ENCODE measurements at places on chromosomes 16 and 17.
A peak's percentile ranks its signal among the peaks of the same experiment; 100 is the strongest.

DNA sequence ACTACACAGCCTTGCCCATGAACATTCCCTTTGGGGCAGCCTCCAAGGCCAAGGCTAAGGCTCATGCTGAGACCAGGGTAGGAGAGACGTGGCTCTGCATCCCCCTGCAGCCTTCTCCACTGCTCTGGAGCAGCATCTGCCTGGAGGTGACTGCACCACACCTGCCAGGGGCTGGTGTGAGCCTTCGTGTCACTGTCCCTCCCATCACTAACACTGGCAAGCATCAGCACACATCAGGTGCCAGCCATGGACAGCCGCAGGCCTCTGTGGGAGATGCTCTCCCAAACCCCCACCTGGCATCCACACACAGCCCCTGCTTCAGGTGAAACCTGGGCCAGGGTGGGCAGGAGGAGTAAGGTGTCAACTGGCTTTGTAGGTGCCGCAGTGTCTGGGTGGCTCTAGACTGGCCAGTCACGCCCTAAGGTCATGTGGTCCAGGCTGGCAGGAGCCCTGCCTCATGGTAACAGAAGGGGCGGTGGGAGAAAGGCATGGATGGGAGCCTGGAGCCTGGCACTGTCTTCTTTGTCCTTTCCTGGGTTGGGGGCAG lies 18.1 kb upstream of the MTSS2 start:
- DNase-seq: no peak

DNA sequence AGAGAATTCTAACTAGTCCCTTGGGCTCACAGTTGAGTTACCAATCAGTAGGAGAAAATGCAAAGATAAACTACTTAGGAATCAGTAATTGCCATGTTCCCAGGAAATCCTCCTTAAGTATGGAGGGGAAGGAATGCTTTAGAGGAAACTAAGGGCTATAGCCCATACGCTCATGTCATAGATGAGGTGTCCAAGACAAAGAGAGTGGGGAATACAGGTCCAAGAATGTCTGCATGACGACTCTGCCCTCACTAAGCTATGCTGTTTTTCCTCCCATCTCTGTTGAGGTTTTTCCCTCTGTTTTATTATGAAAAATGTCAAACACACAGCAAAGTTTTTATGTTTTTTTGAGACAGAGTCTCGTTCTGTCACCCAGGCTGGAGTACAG lies 16.0 kb downstream of the LDHD start:
- no peak for DNase-seq

- DNase-seq: no peak
Observed at GRCh38 chr17:80890921-80891396, 100.7 kb upstream of the CHMP6 start.

DNA sequence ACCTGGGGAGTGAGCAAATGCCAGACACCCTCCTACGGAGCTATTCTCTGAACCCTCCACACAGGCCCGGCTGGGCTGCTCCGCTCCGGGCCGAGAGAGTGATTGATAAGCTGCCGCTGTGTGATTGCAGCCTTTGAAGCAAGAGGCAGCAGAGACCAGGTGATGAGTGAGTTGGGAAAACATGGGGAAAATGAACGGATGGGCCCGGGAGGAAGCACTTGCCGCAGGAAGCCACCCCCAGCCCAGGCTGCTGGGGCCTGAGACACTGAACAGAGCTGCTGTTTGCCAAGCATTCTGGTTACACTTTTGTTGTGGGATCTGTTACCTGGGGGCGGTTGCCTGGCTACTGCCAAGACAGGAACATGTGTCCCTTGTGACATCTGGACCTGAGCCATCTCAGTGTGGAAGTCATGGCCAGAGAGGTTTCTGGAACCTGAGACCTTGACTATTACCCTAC lies 46.4 kb upstream of the KLHDC4 start:
- DNase-seq: no peak

GRCh38 chr17:18177133-18177532 lies 6.5 kb upstream of the ALKBH5 start:
- no peak for DNase-seq

GRCh38 chr17:382644-383533 lies 30.3 kb upstream of the RPH3AL start:
- DNase-seq: no peak

- no peak for DNase-seq
Observed at GRCh38 chr16:23836078-23836403, 258 bp downstream of the PRKCB start.

DNA sequence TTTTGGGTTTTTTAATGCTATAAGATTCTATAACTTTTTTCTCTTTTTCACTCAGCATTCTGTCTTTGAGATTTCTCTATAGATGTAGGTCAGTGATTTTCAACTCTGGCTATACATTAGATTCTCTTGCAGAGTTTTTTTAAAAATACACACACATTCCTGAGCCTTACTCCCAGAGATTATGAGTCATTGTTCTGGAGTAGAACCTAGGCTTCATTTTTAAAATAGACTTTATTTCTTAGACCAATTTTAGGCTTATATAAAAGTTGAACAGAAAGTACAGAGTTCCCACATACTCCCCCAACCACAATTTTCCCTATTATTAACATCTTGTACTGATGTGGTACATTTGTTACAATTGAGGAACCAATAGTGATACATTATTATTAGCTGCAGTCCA lies 63.3 kb downstream of the CYB561 start:
- DNase-seq: no peak

DNA sequence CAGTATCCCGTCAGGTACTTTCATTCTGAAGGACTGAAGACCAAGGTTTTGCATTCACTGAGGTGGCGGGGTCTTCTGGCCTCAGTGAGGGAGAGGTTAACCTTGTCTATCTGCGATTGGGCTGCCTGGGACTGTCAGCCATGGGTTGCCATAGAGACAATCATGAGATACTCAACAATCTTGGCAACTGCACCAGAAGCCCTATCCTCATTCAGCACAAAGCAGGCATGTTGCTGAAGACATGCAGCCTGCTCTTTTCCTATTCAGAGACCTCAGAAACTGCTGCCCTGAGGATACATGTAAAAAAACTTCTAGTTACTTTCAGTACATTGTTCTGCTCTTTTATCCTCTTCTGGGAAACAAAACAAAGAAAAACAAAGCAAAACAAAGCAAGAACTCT lies 146.3 kb upstream of the PIRT start:
- DNase-seq: no peak

DNA sequence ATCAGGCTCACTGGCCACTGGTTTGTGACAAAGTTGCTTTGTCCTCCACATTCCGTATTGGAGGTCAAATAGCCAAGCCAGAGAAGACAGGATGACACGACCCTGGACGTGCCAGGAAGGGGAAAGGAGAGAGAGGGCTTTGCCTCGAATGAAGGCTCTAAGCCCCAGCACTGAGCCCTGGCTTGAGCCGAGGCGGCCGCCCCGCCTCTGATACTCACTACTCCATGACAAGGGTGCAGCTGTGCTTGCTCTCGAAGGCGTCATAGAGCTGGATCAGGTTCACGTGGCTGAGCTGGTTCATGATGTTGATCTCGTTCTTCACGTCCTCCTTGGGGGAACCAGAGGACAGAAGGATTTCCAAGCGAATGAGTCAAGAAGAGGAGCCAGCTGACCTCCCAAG lies 19.3 kb downstream of the MYLK3 start:
- DNase-seq: no peak

DNA sequence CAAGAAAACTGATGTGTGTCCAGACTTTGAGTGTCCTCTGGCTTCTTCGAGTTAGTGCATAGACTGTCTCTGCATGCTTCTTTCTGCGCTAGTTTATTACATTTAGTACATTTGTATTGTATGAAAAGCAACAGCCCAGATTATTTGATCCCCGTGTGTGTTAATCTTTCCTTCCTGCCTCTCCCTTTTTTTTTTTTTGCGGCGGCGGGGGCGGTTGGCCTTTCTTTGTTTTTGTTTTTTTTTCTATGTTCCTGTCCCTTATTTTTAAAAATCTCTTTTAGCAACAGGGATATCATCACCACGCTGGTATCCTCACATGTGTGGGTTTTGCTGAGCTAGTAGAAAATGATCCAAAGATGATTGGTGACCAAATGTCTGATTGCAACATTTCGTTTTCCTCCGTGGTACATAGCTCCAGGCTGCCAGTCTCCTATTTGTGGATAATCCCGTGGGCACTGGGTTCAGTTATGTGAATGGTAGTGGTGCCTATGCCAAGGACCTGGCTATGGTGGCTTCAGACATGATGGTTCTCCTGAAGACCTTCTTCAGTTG lies 9.4 kb downstream of the SCPEP1 start:
- DNase-seq: no peak

DNA sequence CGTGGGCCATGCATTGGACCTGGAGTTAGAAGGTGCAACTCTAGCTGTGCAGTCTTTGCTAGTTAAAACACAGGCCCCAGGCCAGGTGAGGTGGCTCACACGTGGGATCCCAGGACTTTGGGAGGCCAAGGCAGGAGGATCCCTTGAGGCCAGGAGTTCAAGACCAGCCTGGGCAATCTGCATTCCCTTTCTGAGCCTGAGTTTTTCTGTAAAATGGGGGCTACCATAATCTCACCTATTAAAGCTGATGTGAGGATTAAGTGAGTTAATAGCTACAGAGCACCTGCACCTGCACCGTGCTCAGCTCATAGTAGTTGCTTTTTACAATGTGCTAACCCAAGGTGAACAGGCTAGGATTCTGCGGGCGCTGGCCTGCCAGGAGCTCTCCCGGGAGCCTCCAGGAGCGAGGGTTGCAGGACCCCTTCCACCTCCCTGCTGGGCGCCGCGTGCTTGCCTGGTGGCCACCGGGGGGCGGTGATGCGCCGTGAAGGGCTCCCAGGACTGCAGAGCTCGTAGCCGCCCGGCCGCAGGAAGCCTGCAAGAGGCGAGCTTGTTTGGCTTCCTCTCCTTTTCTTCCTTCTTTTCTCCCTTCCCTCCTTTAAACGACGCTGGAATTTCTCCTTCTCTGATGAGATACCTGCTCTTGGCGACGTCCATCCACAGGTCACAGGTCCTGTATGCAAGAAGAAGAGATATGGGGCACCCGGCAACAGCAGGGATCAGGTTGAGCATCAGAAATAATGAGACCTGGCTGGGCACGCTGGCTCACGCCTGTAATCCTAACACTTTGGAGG lies 51.3 kb downstream of the ZFP90 start:
- peak; percentile 60 for DNase-seq

GRCh38 chr16:23254338-23254737 lies 47.8 kb upstream of the SCNN1B start:
- no peak for DNase-seq

- DNase-seq: no peak
Observed at GRCh38 chr16:30430428-30430970, 669 bp upstream of the DCTPP1 start.

DNA sequence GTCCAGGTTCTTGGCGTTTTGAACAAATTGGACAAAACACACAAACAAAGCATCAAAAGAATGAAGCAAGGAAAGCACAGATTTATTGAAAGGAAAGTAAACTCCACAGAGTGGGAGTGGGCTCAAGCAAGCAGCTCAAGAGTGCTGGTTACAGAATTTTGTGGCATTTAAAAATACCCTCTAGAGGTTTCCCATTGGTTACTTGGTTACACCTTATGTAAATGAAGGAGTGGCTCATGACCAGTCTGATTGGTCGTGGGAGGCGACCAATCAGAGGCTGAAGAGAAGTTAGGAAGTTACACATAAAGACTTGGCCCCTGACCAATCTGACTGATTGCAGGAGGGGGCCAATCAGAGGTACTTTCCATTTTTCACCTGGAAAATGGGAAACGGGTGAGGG lies 1373.8 kb upstream of the GOT2 start:
- no peak for DNase-seq

- DNase-seq: no peak
Observed at GRCh38 chr17:15194859-15195277, 70.3 kb downstream of the PMP22 start.

GRCh38 chr16:69566981-69567680 lies 1.4 kb downstream of the NFAT5 start:
- no peak for DNase-seq

- no peak for DNase-seq
Observed at GRCh38 chr17:49106321-49107210, 26.0 kb upstream of the B4GALNT2 start.

DNA sequence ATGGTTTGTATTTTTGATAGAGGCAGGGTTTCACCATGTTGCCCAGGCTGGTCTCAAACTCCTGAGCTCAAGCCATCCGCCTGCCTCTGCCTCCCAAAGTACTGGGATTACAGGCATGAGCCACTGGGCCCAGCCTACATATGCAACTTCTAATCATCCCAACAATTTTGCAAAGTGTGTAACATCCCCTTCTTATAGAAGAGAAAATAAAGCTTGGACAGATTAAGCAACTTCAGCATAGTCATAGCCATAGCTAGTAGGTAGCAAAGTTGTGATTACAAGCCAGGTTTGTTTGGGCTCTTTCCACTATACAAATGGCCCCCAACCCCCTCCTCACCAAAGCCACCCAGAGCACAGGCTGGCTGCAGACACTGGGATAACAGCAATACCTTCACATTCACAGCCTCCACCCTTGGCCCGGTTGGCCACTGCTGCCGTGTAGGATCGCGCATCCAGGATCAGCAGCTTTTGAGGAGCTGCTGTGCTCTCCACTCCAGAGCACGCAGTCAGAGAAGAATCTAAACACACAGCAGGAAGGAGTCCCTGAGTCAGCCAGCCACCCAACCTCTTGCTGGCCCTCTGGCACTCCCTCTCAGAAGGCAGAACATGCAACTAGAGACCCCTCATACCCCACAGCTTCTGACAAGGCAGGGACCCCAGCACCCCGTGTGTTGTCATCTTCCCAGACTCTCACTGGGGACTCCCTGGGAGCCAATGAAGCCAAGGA lies 7.9 kb downstream of the MTMR4 start:
- no peak for DNase-seq

DNA sequence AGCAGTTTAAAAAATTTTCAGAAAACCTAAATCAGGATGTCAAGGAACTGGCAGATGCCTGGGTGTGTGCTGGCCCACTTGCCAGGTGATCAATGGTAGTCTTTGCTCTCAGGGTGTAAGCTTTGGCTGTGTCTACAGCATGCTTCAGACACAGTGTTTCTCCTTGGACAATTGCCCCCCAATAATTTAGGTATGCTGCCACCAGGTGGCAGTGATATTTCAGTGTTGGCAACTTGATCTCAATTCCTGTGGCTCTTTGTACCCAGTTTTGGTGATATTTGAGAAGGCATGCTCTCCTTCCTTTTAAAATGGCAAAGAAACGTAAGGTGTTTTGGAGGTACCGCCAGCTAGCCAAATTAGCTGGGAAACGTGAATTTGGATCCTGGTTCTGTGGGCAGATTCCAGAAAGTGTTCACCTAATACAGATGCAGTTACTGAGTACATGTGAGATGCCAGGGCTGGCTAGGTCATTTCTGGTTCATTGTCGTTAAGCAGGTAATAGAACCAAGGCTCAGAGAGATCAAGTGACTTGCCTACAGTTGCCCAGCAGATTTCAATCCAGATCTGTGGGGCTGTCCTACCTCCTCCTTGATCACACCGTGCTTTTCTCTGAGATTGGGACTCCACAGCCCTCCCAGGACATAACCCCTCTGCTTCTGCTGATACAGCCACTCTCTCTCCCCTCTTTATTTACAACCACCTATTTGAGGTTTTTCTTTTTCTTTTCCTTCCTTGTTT lies 155.6 kb upstream of the PLCG2 start:
- DNase-seq: peak; percentile 69

DNA sequence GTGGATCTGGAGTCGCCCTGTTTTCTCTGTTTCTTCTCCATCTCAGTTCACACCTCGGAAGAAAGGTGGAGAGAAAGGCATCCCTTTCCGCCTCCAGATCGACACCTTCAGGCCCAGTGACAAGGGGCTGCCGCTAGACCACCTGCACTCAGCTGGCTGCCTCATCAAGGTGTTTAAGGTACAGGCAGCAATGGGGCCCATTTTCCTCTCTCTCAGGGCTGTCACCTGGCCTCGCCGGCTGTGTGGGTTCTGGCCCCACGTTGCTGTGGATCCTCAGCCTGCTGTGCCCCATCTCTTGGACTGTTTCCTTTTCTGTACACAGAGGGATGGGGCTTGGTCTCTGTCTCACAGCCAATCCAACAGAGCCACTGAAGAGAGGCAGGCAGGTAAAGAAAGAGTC lies 17.4 kb upstream of the STAC2 start:
- no peak for DNase-seq

GRCh38 chr17:29079887-29080286 lies 36.9 kb downstream of the PIPOX start:
- no peak for DNase-seq
